T-helper 17 cell (primary cell): ENCODE measurements at places on chromosomes 12 and 14. TPM values are rescaled to one million over a fixed set of nuclear protein-coding genes. Genes with fewer than 3 reads are reported as not detected.

KANSL2 gene
- 90.2 TPM for total RNA-seq

DNA sequence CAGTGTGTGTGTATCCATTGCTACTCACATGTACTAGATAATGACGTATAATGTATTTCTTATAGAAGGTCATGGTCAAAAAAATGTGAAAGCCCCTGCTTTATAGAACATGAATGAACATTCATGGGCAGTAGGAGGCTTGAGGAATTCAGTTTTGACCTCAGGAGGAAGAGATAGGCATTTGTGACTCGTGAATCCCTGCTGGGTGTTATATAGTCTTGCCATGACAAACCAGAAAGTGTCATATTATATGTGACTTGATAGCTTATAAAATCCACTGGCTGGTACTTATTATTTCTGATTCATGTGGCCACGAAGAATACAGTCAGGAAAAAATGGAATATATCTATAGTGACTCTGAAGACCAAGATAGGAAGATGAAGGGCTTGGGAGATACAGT, 287.6 kb downstream of the CEP128 start:
- no peak for DNase-seq

DNA sequence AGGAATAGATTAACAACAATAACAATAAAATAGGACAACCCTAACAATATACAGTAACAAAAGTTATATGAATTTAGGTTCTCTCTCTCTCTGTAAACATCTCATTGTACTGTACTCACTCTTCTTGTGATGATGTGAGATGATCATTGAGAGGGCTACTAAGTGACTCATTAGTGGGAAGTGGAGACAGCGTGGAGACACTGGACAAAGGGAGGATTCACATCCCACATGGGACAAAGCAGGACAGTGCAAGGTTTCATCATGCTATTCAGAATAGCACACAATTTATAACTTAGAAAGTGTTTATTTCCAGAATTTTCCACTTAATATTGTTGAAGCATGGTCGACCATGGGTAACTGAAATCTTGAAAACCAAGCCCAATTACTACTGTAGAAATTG, 26.0 kb upstream of the SPATA7 start:
- DNase-seq: no peak

GRCh38 chr12:42677461-42677860, 87.9 kb upstream of the PRICKLE1 start:
- DNase-seq: no peak

GLS2 gene
- total RNA-seq: 2.8 TPM

ENDOU gene
- total RNA-seq: 0.12 TPM

- no peak for DNase-seq
Measured at GRCh38 chr12:5789469-5789968, 155.5 kb downstream of the ANO2 start.

GRCh38 chr14:99681832-99682148, 2.3 kb upstream of the CYP46A1 start:
- DNase-seq: no peak

GRCh38 chr14:68741839-68742470, 50.9 kb downstream of the ZFP36L1 start:
- no peak for DNase-seq

IKZF4 gene
- total RNA-seq: 3.9 TPM

RNF212B gene
- total RNA-seq: 0.89 TPM

- no peak for DNase-seq
Measured at GRCh38 chr12:121383601-121384021, 16.3 kb upstream of the RNF34 start.

GRCh38 chr12:114408471-114408885, 2.5 kb upstream of the TBX5 start:
- DNase-seq: no peak
